ENCODE measurements at places on chromosomes 11 and 22. TPM values are rescaled to one million over a fixed set of nuclear protein-coding genes. Genes with fewer than 3 reads are reported as not detected.

BAIAP2L2 gene
- 4.0 TPM for total RNA-seq

INPP5J gene
- total RNA-seq: 1.3 TPM

DNA sequence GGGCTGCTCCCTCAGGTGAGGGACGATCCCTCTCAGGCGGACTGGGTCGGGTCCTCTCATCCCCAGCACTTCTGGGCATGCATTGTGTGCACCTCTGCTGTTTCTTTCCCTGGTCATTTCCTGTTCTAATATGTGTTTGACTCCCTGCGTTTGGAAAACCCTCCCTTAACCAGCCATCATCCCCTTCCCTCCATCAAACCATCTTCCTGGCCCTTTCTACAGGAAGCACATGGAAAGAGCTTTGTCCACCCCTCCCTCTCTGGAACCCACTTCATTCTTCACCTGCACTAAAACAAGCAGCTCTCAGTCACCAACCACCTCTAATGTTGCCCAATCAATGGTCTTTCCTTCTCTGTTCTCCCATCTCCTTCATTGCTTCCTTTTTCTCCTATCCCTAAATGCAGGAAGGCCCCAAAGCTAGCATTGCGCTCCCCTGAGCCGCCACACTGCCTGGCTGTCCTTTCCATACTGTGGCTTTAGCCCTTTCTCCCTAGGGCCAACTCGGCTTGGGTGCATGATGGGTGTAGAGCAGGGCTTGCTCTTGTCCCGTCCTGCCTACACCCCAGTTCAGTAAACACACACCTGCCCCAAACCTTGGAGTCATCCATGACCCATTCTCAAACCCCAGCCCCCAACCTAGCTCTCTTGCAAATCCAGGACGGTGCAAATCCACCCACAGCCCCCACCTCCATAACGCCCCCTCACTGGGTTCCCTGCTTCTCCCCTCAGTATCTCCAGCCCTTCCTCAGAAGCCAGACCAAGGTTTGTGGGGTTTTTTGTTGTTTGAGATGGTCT is 5.4 kb upstream of the GAS2L1 start:
- DNase-seq: no peak

DNA sequence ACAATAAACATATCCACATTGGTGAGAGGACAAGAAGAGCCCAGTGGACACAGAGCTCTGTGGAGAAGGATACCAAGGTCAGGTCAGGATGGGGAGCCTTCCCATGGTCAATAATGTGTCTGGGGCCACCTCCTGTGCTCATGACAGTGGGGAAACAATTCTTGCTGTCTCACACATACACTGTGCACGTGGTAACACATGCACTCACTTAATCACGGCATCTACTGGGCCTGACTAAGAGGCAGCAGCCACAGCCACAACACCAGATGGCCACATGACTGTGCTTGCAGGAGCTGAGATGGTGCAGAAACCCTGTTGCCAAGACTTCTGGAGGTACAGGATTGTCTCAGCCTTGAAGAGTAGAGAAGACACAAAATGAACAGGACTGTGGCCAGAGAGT is 28.6 kb downstream of the C22orf42 start:
- no peak for DNase-seq

- DNase-seq: no peak
These were observed 147.7 kb upstream of the TIMP3 start for GRCh38 chr22:32653823-32654222.

GRCh38 chr22:30186041-30186440 is 60.5 kb downstream of the LIF start:
- no peak for DNase-seq

GRCh38 chr11:122334546-122335339 is 218.7 kb upstream of the BLID start:
- DNase-seq: no peak

Data from foreskin keratinocyte (primary cell).